Ovary (tissue), 10 donors: ENCODE measurements at places on chromosomes 5 and 9. TPM values are rescaled to one million over a fixed set of nuclear protein-coding genes. Genes with fewer than 3 reads are reported as not detected.

The FAM153A gene
- 1.2 TPM for polyA plus RNA-seq

The PCDHB9 gene
- 1.5 TPM for polyA plus RNA-seq

DNA sequence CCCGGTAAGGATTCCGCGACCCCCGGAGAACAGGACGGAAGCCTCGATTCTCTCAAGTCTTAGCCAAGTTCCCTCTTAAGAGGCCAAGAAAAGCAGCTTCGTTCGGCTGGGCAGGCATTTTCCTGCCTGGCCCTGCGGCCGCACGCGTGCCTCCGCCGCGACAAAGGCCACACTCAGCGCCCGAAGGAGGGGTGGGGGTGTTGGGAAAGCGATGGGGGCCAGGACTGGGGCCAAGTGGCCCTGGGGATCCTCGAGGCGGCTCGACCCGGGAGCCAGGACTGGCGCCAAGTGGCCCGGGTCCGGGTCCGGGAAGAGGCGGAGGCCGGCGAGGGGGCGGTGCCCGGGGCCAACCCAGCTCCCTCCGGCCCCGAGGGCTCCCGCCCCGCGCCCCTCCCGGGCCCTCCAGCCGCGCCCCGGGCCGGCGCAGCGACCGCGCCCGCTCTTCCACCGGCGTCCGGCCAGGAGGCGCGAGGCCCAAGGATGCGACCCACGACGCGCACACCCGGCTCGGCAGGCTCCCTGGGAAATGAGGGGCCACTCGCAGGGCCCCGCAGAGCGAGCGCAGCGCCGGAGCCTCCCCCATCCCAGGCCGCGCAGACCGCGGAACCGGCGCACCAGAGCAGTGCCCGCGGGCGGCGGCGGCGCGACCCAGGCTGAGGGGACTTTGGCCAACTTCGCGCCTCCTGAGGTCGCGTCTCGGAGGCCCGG, 756 bp downstream of the VAV2 start:
- DNase-seq: no peak

GRCh38 chr5:119200795-119201194, 129.9 kb downstream of the DMXL1 start:
- no peak for DNase-seq

The PSMB7 gene
- 211 TPM for polyA plus RNA-seq

DNA sequence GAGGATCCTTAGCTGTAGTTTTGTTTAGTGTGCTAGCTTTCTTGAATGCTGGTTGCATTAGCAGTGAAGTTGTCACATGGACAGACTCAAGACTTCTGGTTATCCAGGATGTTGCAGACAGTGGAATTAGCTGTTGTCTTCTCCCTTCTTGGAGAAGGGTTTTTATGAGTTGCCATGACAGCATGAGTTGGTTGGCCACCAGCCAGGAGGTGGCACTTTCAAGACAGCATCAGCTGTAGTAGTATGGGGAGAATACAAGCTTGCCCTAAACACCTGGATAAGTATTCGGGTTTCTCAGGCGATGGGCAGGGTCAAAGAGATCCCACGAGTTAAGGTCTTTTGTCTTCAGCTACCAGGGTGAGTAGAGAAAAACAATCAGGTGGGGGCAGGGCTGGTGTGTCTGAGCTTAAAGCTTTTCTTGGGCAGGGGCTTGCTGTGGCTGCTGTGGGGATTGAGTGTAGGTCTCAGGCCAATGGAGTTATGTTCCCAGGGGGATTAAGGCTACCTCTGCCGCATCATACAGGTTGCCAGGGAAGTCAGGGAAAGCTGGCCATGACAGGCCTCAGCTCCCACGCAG, 7.7 kb upstream of the C5orf47 start:
- no peak for DNase-seq

The CCDC192 gene
- polyA plus RNA-seq: 0.92 TPM

- DNase-seq: no peak
Measured at GRCh38 chr9:117276444-117276843, 138.4 kb downstream of the ASTN2 start.

The RAD1 gene
- polyA plus RNA-seq: 27.3 TPM

The CER1 gene
- not detected for polyA plus RNA-seq

The NUP155 gene
- 4.7 TPM for polyA plus RNA-seq

DNA sequence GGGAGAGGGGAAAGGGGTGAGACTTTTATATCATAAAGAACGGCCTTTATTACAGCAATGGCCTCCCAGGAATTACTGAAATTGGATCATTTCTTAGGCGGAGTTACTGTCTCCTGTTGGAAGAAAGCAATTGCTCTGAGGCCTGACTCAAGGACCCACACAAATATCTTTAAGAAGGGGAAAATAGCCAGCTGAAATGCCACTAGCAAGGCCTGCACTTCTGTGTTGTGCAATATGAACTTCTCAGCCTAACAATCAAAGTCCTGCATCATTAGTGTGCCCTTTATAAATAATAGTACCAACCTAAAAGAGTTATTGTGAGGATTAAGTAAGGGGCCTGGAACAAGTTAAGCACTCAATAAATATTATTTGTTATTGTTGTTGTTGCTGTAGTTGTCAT, 30.1 kb upstream of the TRIM32 start:
- DNase-seq: no peak

DNA sequence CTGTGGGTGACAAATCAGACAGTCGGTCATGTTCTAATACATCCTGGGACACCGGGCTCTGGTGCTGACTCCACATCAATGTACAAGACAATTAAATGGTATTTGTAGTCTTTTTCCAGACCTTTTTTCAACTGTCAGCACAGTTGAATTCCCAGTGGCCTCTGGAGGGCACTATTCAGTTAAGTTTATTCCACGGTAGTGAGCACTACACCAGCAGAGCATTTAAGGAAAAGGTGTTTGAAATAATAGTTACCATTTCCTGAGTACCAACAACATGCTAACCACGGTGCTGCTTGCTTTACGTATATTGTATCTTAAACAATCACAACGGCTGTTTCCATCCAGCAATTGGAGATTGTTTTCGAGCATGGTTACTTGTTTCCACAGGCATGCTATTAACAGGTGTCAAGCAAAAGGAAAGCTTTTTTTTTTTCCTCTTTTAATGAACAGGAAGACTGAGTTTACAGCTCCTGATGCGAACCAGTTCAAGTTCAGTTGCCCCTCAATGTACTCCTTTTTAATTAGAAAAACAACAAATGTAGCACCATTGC, 186.7 kb downstream of the PDZD2 start:
- peak; percentile 36 for DNase-seq

The OR13C4 gene
- not detected for polyA plus RNA-seq

- DNase-seq: no peak
Measured at GRCh38 chr9:126363847-126364671, 37.4 kb downstream of the MVB12B start.

- DNase-seq: no peak
Measured at GRCh38 chr5:141742866-141743851, 61.1 kb upstream of the ARAP3 start.

DNA sequence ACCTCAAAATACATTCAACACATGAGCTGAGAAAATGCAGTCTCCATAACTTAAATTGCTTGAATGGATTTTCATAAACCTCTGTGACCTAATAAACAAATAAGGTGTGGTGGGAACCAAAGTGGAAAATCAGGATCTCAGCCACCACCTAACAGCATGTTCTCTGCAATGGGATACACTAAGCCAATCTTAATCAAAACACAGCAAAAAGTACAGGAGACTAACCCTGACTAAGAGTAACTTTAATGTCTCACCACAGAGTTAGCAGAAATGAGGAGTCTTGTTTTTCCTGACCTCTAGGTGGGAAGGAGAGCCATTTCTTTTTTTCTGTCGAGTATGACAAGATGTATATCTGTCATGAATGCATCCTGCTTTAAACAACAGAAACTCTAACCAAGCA, 48.5 kb downstream of the PLK2 start:
- no peak for DNase-seq

DNA sequence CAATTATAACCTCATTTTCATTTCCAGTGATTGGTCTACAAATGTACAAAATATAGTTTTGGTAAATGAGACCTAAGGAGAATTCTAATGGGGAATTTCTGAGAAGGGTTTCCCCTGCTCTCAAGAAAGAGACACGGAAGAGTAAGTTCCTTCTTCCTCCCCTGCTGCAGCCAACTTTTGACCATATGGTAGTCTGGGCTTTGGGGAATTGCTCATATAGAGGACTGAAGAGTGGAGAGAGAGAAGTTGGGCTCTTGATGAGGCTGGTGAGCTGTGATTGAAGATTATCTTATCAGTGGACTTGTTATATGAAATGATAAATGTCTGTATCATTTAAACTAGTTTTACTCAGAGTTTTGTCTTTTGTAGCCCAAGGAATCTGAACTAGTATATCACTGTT, 4.3 kb upstream of the LNPEP start:
- DNase-seq: no peak

- no peak for DNase-seq
Measured at GRCh38 chr5:153900703-153901395, 137.9 kb downstream of the FAM114A2 start.
